Heart right ventricle (tissue), 16 donors: ENCODE measurements at places on chromosomes 1 and 21. TPM values are rescaled to one million over a fixed set of nuclear protein-coding genes. Genes with fewer than 3 reads are reported as not detected.

SPRR2A gene
- total RNA-seq = not detected

RXRG gene
- 15.5 TPM for total RNA-seq

HPCAL4 gene
- 0.07 TPM for total RNA-seq

PLEKHA6 gene
- 20.4 TPM for total RNA-seq

MAP3K6 gene
- 18.6 TPM for total RNA-seq

VWA5B1 gene
- not detected for total RNA-seq

POLR3GL gene
- 34.2 TPM for total RNA-seq

NES gene
- total RNA-seq = 171 TPM

PRAMEF11 gene
- not detected for total RNA-seq

NIBAN1 gene
- total RNA-seq = 267 TPM

RSPO1 gene
- not detected for total RNA-seq

KIF21B gene
- total RNA-seq = 0.49 TPM

LEMD1 gene
- total RNA-seq = not detected

L1TD1 gene
- 0.07 TPM for total RNA-seq

ORC1 gene
- total RNA-seq = 0.08 TPM

DNAI4 gene
- total RNA-seq = 8.0 TPM

RIPK4 gene
- total RNA-seq = not detected

UBL4B gene
- total RNA-seq = not detected

CAMK1G gene
- not detected for total RNA-seq

TMEM269 gene
- not detected for total RNA-seq

FAM163A gene
- total RNA-seq = 0.07 TPM
